CD4-positive, alpha-beta T cell treated with Interleukin-15 for 1 hour (primary cell): ENCODE measurements at places on chromosomes 11 and 22.
A peak's percentile ranks its signal among the peaks of the same experiment; 100 is the strongest.

- no peak for DNase-seq
Measured at GRCh38 chr22:49100773-49101172, 726.9 kb downstream of the BRD1 start.

GRCh38 chr11:102272047-102272824 lies 45.0 kb upstream of the BIRC3 start:
- no peak for DNase-seq

DNA sequence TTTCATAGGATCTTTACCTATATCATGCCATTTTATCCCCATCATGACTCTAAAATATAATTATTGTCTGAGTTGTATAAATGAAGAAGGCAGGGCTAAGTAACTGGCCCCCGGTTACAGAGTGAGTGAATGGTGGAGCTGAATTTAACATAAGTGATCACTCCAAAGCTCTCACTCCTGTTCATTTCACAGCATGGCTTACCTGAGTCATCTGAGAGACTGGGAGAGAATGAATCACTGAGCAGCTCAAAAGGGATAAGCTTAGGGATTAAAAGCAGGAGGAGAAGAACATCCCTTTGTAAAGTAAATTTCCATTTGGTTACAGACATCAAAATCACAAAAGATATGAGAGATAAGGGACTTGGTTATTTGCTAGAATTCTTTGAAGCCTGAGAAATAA lies 294.0 kb upstream of the CTSC start:
- no peak for DNase-seq

- DNase-seq = no peak
Measured at GRCh38 chr11:73227571-73228211, 9.6 kb downstream of the P2RY2 start.

DNA sequence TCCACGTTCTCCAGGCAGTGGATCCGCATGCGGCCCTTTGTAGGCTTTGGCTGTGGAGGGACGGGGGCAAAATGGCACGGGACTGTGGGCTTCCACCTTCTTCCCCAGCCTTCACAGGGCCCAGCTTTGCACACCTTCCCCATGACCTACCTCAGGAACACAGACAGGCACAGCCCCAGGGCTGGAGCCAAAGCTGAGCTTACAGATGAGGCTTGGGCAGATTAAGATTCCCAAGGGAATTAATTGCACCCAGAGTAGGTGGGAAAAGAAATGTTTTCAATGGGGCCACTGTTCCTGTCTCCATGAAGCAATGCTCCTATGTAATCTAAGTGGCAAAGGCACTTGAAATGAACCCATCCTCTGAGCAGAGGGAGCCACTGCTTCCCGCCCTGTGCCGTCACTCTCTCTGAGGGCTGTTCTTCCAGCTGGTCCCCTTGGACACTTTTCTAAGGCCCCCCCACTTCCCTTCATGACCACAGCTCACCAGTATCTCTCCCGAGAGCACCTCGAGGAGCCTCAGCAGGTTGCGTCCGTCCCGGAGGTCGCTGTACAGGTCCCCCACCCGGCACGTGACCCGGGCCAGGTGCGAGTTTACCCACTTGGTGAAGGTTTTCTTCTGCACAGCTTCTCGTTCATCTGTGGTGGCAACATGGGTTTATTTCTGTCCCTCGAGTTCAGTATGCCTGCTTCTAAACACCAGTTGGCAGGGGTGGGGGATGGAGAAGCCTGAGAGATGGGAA lies 13.5 kb downstream of the SPTBN2 start:
- no peak for DNase-seq

- DNase-seq = no peak
Measured at GRCh38 chr11:62832336-62833234, at the start of gene TEX54. Gene TEX54, minus strand, starts transcription at chr11:62832841.

GRCh38 chr11:108813086-108813485 lies 148.2 kb downstream of the DDX10 start:
- no peak for DNase-seq

DNA sequence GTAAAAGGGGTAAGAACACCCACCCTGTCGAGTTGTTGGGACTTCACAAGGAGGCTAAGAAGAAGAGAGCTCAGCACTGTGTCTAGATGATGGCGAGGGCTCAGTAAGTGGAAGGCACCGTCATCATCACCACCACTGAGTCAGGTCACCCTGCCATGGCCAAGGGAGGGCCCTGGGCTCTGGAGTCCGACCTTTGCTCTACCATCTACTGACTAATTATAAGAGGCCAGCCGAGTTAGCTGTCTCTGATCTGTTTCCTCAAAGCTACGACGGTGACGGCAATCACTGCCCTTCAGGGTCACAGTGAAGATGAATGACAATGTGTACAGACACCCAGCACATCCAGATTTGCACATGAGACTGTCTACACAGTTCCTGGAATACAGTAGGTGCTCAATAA lies 29.3 kb downstream of the KIAA0930 start:
- DNase-seq = no peak

GRCh38 chr11:33940538-33940815 lies 48.6 kb upstream of the LMO2 start:
- no peak for DNase-seq

GRCh38 chr11:94325681-94326080 lies 21.3 kb downstream of the IZUMO1R start:
- DNase-seq = peak; percentile 30

DNA sequence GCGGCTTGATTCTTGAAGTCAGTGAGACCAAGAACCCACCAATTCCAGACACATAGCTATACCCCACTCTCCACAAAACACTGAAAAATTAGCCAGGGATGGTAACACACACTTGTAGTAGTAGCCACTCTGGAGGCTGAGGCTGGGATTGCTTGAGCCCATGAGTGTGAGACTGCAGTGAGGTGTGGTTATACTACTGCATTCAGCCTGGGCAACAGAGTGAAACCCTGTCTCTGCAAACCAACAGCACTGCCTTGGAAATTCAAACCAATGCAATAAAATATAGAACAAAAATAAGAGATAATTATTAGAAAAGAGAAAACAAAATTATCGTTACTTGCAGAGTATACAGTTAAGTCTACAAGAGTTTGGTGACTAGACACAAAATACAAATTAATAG lies 20.2 kb upstream of the PRDM10 start:
- DNase-seq = no peak

- DNase-seq = no peak
Measured at GRCh38 chr11:130261571-130261970, 53.1 kb downstream of the ZBTB44 start.

- no peak for DNase-seq
Measured at GRCh38 chr22:26485013-26485412, 1.3 kb downstream of the SRRD start.

- DNase-seq = no peak
Measured at GRCh38 chr11:11989774-11990744, 18.4 kb downstream of the DKK3 start.

- DNase-seq = no peak
Measured at GRCh38 chr11:9138133-9138453, 46.7 kb upstream of the SCUBE2 start.
